Stimulated activated naive CD8-positive, alpha-beta T cell treated with anti-CD3 and anti-CD28 coated beads, Interleukin-15, amount 100 ng/mL, for 72 hours (primary cell): ENCODE measurements at places on chromosomes 3 and 15.

- no peak for DNase-seq
These were observed 242.9 kb downstream of the WNT5A start for GRCh38 chr3:55244247-55244646.

GRCh38 chr3:193853511-193854219 is 260.7 kb downstream of the OPA1 start:
- no peak for DNase-seq

DNA sequence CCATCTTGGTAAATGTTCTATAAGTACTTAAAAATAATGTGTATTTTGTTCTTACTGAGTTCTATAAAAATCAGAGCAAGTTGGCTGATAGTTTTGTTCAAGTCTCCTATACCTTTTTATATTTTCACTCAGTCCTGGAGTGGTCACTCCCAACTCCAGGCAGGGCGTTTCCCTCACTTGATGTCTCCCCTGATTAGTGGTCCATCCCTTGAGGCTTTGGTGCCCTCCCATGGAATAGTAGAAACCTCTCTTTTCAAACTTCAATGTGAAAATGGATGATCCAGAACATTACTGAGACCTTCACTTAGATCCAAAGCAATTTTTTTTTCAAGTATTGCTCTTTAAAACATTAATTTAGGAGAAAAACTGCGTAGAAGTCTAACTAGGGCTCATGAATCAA is 25.0 kb upstream of the SCN10A start:
- no peak for DNase-seq

- no peak for DNase-seq
These were observed 111.3 kb upstream of the PRR20G start for GRCh38 chr3:127399154-127399553.

GRCh38 chr3:155790272-155790925 is 15.7 kb downstream of the C3orf33 start:
- no peak for DNase-seq
